SW480 (cell line): ENCODE measurements at places on chromosomes 3 and 15.

DNA sequence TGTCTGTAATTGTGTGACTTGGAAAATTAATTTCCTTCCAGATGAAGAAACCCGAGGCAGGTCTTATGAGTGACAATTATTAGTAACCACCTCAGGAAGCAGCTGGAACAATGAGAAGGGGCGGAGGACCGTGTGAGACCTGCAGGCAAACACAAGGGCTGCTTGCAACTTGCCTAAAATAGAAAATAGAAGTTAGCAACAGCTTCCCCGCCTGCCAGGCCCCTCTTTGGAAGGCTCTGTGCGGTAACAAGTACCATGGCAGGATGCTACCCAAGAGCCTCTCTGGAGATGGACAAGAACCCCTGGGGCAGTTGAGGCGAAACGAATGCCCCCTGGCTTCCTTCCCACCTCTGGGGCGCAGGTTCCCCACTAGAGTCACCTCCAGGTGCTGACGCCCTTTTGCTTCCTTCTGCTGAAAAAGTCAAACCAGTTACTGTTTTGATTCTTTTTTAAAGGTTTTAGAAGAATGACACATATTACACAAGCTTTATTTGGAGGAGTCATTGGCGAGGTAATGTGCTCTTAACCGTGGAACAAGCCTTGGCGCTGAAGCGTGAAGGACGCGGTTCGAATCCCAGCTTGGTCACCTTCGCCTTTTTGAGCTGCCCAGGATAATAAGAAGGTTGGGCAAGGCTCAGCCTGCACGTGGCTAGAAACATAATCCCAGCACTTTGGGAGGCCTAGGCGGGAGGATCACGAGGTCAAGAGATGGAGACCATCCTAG is 47.0 kb upstream of the SYNM start:
- DNase-seq = no peak

GRCh38 chr3:132659365-132660051 is at the start of gene ACAD11:
Gene ACAD11, minus strand, starts transcription at chr3:132659809. Its CDS starts 58 bp downstream, at chr3:132659751.
- peak; percentile 71 for DNase-seq

- DNase-seq = no peak
Observed at GRCh38 chr3:106820726-106821362, 556.4 kb upstream of the CCDC54 start.

DNA sequence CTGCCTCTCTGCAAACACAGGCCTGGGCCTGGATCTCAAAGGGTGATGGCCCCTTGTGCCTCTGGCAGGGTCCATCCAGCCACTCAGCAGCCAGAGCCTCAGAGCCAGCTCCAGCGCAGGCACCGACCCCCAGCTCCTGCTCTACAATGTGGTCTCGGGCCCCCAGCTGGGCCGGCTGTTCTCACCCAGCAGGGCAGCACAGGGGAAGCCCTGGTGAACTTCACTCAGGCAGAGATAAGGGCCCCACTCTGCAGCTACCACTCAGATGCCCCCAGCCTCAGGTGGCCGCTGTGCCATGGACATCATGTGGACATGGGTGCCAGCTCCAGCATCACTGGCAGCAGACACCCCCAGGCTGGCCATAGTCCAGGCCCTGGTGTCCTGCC is 173.1 kb downstream of the TBC1D2B start:
- no peak for DNase-seq

- no peak for DNase-seq
Observed at GRCh38 chr3:125126323-125126722, 70.5 kb upstream of the HEG1 start.

- no peak for DNase-seq
Observed at GRCh38 chr3:48505146-48505545, 1.2 kb upstream of the SHISA5 start.

- DNase-seq = no peak
Observed at GRCh38 chr3:13307041-13307440, 113.1 kb downstream of the NUP210 start.

DNA sequence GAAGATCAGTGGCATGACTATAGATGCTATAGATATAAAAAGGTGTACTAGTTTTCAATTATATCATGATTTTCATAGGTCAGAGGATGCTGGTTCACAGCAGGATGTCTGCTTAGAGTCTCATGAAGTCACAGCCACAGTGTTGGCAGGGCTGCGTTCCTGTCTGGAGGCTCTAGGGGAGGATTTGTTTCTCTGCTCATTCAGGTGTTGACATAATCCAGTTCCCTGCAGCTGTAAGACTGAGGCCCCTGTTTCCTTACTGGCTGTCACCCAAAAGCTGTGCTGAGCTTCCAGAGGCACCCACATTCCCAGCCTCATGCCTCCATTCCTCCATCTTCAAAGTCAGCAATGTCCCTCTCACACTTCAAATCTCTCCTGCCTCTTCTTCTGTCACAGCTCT is 170.7 kb downstream of the OCA2 start:
- DNase-seq = no peak

GRCh38 chr3:114101101-114101500 is 44.6 kb downstream of the QTRT2 start:
- DNase-seq = no peak

DNA sequence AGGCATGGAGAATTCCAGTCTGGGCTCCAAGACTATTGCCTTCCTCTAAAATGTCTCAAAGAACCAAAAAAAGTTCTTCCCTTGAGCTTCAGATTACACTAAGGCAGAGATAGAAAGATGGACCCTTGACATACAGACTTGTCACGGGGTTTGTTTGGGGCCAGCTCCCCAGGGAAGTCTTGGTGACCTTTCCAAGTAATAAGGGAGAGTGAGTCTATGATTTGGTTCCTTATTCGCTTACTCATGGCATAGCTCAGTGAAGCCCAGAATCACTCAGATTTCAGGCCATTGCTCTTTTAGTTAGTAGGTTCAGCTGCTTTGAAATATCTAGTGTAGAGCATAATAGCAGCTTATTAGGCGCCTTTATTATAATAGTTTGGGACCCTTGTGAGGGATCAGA is 90.3 kb downstream of the PLCL2 start:
- DNase-seq = no peak

DNA sequence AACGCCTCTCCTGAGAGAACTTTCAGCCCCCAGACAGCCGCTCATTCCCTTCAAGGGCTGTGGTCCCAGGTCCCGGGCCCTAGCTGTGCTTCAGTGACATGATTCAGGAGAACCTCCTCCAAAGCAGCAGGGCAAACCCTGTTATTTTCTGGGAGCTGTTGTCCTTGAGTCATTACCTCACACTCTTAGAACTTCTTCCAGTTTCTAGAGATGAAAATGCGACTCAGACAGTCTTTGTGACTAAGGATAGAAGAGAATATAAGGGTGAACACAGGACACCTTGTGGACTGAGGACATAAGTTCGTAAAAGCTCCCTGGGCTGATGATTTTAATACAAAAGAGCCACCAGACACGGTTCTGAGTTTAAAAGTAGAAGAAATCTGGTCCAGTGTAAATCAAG is 203.8 kb downstream of the RORA start:
- no peak for DNase-seq

DNA sequence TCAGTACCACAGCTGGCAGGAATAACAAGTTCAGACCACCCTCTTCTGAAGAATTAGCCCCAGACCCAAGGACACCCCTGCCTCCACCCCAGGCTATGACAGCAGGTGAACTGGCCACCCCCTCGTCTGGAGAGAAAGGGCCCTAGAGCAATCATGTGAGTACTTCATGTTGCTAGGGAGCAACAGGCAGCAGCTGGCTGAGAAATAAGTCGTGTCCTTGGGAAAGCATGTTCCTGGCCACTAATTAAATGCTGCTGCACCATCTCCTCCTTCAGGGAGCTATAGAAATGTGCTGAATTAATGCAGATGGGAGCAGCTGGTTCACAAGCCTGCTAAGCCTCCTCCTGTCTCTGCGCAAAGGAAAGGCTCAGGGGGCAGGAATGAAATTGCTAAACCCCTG is 31.5 kb downstream of the MRPS11 start:
- no peak for DNase-seq

DNA sequence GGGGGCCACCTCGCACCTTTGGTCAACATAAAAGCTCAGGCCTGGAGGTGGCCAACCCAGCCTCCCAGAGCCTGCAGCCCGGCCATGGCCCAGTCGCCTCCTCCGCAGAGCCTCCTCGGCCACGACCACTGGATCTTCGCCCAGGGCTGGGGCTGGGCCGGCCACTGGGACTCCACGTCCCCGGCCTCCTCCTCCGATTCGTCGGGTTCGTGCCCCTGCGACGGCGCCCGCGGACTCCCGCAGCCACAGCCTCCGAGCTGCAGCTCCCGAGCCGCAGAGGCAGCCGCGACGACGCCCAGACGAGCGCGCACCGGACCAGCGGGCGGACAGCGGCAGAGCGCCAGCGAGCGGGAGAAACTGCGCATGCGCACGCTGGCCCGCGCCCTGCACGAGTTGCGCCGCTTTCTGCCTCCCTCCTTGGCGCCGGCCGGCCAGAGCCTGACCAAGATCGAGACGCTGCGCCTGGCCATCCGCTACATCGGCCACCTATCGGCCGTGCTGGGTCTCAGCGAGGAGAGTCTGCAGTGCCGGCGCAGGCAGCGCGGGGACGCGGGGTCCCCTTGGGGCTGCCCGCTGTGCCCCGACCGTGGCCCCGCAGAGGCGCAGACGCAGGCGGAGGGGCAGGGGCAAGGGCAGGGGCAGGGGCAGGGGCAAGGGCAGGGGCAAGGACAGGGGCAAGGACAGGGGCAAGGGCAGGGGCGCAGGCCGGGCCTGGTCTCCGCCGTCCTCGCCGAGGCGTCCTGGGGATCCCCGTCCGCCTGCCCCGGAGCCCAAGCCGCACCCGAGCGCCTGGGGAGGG is at the start of gene MESP2:
TSS of gene MESP2 (plus strand) at position 59 of the 799 bp plus-strand sequence. CDS start at position 85, 26 bp downstream.
- peak; percentile 47 for DNase-seq

DNA sequence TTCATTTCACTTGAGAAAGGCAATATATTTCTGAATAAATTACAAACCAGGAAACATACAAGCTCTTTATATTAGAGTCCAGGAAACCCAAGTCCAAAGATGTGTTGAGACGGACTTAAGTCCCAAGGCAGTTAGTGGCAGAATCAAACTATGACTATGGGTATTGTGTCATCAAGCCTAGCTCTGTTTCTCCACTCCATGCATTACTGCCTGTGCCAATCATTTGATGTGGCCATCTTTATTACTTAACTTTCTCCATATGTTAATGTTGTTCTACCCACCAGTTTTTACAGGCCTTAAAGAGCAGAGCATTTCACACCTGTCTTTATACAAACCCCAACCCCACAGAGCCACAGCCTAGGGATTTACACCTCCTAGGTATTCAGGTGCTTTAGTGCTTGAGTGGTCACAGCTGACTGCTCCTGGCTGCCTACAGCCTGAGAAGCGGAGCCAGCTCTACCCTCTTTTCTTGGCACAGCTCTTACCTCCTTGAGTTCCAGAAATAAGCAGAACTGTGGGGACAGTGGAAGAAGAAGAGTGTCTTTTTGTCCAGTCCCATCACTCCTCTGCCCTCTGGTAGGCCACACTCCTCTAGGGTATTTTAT is 92.1 kb downstream of the DTWD1 start:
- DNase-seq = peak; percentile 74

- no peak for DNase-seq
Observed at GRCh38 chr15:86714241-86714640, 634.6 kb downstream of the AGBL1 start.

GRCh38 chr3:89405176-89405575 is 297.8 kb downstream of the EPHA3 start:
- DNase-seq = no peak

GRCh38 chr15:101554115-101554915 is 64.8 kb upstream of the PCSK6 start:
- DNase-seq = no peak

- DNase-seq = no peak
Observed at GRCh38 chr3:5264093-5264600, 76.6 kb downstream of the EDEM1 start.

DNA sequence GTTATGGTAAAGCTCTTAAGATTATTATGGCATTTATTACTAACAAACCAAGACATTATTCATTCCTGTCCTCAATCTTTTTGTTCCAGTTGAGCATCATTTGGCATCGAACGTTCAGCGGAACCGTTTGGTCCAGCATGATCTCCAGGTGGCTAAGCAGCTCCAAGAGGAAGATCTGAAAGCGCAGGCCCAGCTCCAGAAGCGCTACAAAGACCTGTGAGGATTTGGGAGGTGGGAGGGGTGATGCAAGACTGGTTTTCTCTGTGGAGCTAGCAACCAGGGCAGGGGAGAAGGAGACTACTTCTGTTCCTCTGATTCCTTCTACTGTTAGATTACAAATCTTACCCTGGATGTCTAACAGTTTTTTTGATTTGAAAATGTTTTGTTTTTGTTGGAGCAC is 27.6 kb upstream of the UTS2B start:
- no peak for DNase-seq

DNA sequence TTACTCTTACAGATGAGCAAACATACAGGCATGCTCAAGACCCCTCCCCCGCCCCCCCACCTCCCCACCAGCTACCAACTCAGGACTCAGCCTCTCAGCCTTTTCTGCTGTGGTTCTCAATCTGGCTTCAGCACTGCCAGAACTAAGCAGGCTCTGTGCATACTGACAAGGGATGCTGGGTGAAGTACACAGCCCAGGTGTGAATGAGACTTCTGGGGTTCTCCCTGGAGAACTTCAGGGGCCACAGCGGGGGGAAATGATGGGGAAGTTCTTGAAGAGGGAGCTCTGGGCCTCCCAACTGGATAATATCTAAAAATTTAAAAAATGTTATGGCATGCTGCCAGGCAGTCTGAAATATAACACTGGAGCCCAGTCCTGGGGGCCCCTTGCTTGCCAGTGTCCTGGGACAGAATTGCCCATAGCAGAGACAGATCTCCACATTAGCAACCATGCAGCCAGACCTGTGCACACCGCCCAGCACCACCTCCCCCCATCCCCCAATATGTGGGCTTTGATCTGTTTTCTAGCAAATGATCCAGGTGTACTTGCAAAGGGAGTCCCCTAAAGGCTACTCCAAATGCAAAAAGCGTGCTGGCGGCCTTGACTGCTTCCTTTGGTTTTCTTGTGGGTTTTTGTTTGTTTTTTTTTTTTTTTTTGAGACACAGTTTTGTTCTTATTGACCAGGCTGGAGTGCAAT is 41.4 kb downstream of the PGPEP1L start:
- DNase-seq = no peak

GRCh38 chr3:30273304-30274072 is 332.9 kb upstream of the TGFBR2 start:
- no peak for DNase-seq

- DNase-seq = peak; percentile 4
Observed at GRCh38 chr3:46334741-46335478, 19.0 kb upstream of the CCR2 start.
